PC-3 (cell line): ENCODE measurements at places on chromosomes 2 and 18. TPM values are rescaled to one million over a fixed set of nuclear protein-coding genes. Genes with fewer than 3 reads are reported as not detected.

Gene GPR45
- total RNA-seq: not detected in 2 replicates

Gene SLC23A3
- total RNA-seq: 1.4 and 1.7 TPM in 2 replicates

Gene MEP1B
- not detected in 2 replicates for total RNA-seq

Gene VWC2L
- total RNA-seq: not detected in 2 replicates

DNA sequence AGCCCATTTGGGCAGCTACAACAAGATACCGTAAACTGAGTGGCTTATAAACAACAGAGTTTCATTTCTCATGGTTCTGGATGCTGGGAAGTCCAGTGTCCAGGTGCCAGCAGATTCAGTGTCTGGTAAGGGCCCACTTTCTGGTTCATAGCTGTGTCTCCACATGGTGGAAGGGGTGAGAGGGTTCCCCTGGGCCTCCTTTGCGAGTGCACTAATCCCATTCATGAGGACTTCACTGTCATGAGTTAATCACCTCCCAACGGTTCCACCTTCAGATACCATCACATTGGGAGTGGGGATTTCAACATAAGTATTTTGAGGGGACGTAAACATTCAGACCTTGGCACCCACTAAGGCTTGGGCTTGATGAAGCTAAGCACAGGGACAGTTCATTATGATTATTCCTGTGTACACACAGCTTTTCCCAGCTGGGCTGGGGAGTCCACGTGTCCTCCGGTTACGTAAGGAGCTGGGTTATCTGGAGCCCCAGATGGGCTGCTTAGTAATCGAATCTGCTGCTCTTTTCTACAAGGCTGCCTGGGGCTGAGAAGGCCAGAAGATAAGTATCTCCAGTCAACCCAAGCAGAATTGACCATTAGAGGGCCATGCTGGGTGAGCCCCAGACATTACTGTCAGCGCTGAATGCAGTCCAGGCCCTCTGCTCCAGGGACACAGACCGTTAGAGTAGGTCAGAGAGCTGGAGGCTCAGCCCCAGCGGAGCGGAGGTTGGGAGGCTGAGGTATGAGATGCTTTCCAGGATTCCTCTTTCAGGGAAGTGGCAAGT is 42.7 kb downstream of the EPAS1 start:
- no peak for DNase-seq

GRCh38 chr2:86211033-86211795 is 12.0 kb downstream of the MRPL35 start:
- no peak for DNase-seq

DNA sequence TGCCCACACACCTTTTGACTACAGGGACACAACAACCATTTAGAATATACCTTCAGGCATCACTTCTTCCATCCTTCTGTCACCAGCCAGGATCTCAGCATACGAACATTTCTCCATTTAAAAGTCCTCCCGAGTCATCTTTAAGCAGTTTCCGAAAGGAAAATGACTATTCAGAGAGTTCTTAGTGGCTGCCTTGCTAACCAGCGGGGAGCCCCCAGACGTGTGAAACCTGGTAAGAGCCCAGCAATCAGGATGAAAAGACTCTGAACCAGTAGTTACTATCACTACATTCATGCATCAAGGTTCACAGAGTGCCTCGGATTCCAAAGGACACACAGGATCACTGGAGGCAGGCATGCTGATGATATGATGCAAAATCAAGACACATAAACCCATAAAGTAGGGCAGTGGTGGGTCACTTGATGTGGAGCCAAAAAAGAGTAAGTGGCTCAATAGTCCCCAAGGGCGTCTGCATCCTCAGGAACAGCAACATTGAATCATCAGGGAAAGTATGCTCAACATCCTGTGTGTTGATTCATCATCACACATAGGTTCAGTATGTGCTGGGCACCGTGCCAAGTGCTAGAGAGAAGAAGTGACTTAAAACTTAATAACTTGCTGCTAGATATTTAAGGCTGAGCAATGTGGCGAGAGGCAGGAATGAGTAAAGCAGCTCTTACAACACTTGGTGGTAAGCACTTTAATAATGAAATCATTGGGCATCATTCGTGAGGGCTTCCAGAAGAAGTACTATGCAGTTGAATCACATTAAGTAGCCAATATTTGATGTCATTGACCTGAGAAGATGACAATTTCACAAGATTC is 4.4 kb downstream of the CCL20 start:
- peak; percentile 99 for DNase-seq

DNA sequence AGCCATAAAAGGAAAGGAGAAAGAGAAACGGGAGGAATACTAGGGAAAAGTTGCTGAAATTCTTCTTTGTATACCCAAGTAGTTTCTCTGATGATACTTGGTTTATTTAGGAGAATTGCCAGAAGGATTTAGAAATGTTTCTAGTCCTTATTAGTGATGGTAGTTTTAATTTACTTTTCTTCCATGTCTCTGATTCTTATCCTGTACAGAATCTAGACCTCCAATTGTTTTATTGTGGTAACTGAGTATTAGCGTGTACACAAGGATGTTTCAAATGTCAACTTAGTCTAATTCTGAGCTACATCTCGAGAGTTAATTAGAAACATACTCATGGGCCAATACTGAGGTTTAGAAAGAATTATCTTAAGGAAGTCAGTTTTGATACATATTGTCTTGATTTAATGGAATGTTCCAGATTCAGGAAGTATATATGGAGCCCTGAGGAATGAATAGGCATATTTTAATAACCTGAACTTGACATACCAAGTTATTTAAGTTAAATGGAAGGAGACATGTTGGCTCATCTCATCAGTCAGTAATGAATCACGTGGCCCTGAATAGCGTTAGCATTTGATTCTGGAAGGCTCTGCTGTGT is 219.6 kb downstream of the LTBP1 start:
- no peak for DNase-seq

- DNase-seq: no peak
Observed at GRCh38 chr2:9313443-9313842, 106.8 kb downstream of the ASAP2 start.

- DNase-seq: peak; percentile 67
Observed at GRCh38 chr2:101823347-101823791, 125.9 kb downstream of the MAP4K4 start.
